ENCODE measurements at places on chromosomes 12 and 14.

- DNase-seq = no peak
Observed at GRCh38 chr14:54085232-54085761, 128.7 kb upstream of the BMP4 start.

GRCh38 chr12:41140117-41140516 is 48.0 kb upstream of the PDZRN4 start:
- DNase-seq = no peak

- DNase-seq = no peak
Observed at GRCh38 chr12:76422543-76423438, 74.6 kb upstream of the BBS10 start.

GRCh38 chr12:76586764-76587395 is 27.3 kb upstream of the OSBPL8 start:
- peak; percentile 11 for DNase-seq

DNA sequence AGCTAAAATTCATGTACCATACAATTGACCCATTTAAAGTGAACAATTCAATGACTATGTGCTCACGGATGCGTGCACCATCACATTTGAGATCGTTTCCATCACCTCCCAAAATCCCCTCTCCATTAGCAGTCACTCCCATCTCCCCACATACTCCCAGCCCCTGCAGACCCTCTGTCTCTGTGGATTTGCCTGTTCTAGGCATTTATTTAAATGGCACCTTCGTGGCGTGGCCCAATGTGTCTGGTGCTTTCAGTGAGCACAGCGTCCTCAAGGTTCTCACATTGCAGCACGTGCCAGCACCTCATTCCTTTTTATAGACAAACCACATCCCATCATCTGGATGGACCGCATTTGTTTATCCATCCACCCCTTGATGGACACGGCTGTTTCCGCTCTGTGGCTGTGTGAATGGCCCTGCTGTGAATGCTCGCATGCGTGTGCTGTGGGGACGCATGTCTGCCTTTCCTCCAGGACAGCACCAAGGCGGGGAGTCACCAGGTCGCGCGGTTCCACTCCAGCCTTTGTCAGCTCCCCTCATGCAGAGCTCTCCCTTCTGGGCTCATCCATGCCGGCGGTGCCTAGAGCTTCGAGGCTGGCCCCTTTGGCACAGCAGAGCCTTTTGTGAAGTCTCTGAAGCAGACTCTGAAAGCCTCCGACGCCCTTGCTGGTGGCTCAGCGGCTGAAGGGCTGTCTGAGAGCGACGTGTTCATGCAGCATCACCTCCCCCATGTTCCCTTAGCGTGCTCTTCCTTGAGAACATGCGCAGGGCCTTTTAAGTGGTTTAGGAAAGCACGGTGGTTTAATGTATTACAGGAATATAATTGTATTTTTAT is 184.4 kb downstream of the KIF26A start:
- no peak for DNase-seq

Measured in NCI-H1694 treated with DMSO at 0.1 percent for 48 hours (cell line).